ENCODE measurements at places on chromosomes 2 and 18.

DNA sequence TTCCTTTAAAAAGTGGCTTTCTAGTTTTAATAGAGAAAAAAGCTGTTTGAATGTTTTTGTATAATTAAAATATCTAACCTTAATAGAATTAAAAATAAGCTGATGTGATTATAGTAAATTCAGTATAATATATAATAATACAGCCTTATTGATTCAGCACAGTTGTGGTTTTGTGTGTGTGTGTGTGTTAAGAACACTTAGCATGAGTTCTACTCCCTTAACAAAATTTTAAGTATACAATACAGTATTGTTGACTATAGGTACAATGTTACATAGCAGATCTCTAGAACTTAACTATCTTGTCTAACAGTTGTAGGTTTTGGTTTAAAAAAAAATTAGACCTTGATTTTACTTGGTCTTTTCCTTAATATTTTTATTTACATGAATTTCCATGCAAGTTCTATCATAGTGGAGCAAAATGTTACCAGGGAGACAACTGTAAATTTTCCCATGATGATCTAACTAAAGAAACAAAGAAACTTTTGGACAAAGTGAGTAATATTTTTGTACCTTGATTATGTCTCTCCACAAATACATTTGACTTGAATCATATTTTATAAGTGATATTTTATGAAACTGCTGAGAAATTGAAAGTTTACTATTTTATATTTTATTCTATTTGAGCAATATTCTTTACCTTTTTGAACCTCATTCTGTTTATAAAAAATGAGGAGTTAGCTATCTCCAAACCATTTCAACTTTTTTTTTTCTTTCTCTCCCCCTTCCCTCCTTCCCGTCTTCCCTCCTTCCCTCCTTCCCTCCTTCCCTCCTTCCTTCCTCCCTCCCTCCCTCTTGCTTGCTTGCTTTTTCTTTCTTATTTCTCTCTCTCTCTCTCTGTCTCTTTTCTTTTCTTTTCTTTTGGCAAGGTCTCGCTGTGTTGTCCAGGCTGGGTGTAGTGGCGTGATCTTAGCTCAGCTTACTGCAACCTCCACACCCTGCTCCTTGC lies 46.3 kb downstream of the ZC3H6 start:
- DNase-seq, result peak; percentile 17

DNA sequence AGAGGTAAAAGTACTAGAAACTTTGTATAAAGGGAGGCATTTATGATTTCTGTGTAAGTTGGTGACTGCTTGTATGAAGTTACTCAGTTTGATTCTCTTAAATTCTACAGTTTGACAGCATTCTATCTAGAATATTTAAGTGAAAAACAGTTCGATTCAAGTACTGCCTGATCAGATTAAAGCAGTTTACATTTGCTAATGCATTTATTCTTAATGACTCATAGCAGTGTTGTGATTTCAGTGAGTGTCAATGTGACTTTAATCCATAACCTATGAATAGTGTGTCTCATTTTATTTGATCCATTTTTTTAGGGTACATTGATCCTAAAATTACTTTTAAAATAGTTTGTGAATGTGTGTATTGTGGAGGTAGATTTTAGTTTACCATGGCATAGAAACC lies 35.7 kb downstream of the WDR43 start:
- DNase-seq, result no peak

DNA sequence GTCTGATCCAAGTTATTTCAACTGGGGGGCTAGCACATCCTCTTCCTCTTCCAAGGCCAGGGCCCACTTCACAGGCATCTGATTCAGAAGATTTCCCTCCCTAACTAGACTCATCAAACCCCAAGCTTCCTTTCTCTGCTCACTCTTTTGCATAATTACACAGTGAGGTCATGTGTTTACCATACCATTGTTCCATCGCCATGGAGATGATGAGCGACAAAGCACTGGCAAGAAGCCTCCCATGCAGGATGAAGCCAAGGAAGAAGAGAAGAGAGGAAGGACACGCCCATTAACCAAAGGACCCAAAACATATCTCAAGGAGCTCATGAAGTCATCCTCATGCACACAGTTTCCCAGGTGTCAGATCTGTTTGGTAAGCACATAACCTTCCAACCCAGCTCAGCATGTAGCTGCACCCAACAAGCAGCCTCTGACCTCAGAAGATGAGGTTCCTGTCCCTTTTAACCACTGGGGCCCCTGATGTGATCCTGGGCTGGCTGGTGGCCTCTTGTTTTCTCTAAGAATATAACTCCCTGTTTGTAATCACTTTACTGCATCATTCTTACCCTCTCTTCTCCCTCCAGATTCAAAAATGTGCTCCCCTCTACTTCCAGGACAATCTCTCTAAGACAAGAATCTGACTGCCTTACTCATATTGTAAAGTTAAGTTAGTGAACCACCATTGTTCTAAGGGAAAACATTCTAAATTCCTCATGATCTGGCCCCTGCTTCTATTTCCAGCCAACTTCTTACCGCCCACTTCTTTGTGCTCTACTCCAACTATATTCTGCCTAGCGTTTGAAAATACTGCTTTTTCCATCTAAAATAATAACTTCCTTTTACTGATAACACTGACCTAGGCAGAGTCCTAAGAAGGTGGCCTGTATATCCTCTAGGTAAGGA lies 190.1 kb downstream of the TTC32 start:
- DNase-seq, result peak; percentile 93

- no peak for DNase-seq
Observed at GRCh38 chr2:7722212-7722910, 805.1 kb downstream of the RNF144A start.

DNA sequence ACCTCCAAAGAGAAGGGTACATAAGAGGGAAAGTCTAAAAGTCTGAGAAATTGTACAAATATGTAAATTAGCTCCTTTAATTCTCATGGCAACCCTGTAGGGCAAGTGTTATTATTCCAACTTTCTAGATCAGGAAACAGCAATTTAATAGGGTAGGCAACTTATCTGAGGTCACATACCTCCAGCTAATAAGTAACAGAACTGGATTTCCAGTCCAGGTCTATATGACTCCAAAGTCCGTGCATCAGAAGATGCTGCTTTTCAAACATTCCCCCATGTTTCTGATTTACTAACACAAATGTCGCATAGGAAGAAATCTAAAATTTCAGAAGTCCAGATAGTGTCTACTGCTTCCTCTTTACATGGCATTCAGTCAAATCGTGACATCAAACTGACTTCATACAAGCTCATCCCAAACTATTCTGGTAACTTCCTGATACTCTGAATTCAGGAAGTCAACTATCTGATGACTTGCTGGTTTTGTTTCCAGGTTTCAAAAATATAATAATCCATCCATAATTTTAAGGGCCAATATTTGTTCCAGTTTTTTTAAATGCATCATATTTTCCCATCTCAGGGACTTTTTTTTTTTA lies 419.3 kb upstream of the ACVR2A start:
- DNase-seq, result no peak

- DNase-seq, result no peak
Observed at GRCh38 chr2:45390441-45390840, 220.6 kb downstream of the SRBD1 start.

DNA sequence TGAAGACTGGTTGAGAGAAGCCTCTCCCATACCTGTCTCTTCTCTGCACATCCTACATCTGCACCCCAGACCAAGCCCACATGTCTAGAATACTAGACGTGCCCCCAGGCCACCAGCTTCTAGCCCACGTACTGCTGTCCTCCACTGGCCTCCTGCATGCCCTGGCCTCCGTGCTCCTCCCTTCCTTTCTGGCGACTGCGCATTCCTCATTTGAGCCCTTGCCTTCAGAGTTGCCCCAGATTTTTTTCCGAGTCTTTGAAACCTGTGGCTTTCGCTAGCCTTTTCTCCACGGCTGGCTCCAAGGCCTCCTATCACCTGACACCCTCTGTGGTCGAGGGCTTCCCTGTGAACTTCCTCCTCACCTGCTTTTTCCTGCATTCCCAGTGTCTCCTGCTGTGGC lies 11.2 kb downstream of the RNF144A start:
- DNase-seq, result no peak

DNA sequence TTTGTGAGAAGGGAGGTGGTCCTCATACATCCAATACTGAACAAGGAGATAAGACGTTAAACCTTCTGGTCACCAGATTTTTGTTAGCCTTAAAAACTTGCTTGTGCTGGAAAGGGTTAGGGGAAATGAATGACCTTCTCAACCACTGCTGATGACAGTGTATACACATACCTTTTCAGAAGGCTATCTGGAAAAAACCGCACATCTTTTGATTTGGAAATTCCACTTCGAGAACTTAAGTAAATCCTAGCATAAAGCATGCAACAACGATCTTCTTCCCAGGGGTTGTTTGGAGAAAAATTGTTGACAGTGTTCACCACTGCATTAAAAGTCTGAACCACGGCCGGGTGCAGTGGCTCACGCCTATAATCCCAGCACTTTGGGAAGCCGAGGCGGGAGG lies 7.6 kb downstream of the YWHAQ start:
- DNase-seq, result no peak

DNA sequence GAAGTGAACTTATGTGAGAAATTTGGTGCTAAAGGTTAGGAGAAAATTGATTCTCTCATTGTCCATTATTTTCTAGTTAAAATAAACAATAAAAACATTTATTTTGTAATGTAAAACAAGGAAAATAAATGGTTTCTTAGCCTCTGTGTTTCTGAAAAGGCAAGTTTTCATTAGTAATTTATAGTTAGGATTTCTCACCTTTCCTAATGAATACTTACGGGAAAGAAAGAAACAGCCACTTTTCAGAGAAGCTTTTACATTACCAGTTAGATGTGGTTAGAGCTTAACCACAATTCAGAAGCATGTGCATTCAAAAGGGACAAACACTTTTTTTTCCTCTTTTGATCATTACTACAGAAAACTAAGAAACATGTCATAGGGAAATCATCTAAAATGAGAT lies 18.8 kb downstream of the NEMP2 start:
- DNase-seq, result no peak

GRCh38 chr2:67686254-67686653 lies 289.1 kb downstream of the ETAA1 start:
- no peak for DNase-seq

DNA sequence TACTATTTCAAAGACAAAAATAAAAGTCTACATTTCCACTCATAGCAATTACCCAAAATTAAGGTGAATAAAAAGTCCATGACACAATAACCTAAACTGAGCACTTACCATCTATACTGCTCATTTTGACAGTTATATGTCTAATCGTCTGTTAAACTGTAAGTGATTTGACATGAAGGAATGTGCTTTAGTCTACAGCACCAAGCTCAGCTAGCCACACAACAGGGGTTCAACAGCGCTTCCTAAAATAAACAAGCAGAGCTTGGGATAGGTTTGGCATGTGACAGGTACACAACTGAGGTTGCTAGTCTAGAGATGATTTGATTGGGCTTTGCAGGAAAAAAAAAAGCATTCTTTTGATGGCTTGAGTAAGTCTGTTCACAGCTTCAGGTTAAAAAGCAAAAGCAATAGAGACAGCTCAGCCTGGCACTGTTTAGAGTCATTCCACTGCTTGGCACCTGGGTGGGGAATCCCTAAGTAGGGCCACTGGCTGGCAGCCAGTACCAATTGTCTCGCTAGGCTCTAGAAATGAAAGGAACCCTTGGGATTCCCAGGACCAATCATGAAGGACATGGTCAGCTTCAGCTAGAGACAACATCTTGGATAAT lies 78.6 kb downstream of the BARD1 start:
- DNase-seq, result peak; percentile 5

DNA sequence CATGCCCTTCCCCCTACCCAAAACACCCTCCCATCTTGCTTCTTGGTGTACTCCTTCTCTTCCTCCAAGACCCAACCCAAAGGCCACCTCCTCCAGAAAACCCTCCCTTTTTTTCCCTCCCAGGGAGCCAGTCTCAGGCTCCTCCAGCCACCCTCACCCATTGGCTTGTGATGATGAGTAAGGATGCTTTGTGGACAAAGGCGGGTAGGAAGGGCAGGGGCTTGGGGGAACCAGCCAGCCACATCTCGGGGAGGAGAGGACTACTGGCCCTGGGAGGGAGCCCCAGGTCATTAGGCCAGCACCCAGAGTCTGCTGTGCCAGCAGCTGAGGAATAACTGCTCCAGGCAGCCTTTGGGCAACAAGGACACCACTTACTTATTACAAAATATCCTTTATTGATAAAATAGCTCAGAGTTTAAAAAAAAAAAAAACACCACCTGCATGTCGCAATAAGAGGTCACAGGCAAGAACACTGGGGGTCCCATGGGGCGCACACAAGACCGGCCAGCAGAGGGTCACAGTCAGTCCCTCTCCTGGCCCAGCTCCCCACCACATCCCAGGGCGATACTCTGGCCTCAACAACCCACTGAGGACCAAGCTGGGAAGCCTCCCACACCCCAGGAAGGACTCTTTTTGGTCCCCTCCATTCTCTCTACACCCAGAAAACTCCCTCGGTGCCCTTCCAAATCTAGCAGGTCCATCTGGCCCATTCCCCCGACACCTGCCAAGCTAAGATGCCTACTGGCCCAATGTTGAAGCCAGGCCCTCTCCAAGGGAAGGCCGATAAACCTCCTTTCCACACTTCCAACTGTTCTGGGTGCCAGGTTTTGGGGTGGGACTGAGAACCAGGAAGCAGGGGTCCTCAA lies 3.6 kb downstream of the ADRA2B start:
- DNase-seq, result no peak

DNA sequence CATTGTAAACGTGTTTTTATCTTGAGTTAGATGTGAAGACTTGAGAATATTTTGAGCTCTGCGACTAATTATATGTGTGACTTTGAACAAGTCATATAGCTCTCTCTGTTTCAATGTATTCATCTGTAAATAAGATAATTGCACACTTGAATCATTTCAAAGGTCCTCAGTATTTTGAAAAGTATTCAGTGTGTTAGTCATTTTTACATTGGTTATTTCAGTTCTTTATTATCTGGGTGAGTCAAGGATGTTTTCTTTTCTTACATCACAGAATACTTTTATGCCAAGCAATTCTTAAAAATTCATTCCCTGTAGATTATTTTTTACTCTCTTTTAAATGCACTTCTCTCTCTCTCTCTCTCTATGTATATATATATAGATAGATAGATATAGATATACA lies 1098.0 kb upstream of the ZEB2 start:
- peak; percentile 47 for DNase-seq

DNA sequence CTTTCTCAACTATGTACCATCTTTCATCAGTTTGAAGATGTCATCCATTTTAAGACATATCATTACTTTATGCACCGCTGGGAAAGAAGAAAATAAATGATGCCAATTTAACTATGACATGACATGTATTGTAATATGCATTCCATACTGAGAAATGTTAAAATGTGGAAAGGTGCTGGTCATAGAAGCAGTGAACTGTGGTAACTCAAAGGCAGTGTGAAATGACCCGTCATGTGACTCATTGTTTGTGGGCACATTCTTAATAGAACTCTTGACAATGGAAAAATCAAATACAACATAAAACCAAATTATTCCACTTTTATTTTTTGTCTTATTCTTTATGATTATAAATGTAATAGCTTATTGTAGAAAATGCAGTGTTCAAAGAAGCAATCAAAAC lies 455.0 kb upstream of the ST6GAL2 start:
- no peak for DNase-seq

- DNase-seq, result no peak
Observed at GRCh38 chr2:111042772-111043771, 77.6 kb upstream of the BCL2L11 start.

GRCh38 chr18:12944709-12945108 lies 3.1 kb upstream of the SEH1L start:
- DNase-seq, result peak; percentile 14
